H1 (cell line): ENCODE measurements at places on chromosomes 2 and 18.

- DNase-seq: no peak
Observed at GRCh38 chr2:192885569-192886160, 690.9 kb upstream of the TMEFF2 start.

- DNase-seq: no peak
Observed at GRCh38 chr2:211367293-211367692, 810.9 kb downstream of the CPS1 start.

DNA sequence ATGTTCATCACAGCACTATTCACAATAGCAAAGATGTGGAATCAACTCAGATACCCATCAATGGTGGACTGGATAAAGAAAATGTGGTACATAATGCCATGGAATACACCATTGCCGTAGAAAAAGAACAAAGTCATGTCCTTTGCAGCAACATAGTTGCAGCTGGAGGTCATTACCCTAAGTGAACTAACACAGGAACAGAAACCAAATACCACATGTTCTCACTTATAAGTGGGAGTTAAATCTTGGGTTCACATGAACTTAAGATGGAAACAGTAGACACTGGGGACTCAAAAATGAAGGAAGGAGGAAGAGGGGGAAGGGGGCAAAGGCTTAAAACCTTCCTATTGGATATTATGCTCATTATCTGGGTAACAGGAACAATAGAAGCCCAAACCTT, 228.1 kb upstream of the RAB6C start:
- DNase-seq: no peak

DNA sequence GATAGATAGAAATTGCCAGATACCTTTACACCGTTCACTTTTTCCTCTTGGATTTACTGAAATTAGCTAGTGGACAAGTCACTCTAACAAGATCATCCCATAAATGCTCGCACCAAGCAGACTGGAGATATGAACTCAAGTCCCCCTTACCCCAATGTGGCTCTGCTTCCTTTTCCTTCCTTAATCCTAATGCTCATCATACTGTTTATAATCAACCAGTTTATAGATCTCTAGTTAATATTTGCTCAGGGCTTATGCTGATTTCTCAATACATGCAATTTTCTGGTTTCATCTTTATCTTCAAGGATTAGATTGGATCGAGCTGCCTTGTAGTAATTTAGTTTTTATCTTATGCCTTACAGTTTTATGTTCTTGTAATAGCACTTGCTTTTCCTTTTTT, 318.3 kb upstream of the KLHL29 start:
- no peak for DNase-seq

DNA sequence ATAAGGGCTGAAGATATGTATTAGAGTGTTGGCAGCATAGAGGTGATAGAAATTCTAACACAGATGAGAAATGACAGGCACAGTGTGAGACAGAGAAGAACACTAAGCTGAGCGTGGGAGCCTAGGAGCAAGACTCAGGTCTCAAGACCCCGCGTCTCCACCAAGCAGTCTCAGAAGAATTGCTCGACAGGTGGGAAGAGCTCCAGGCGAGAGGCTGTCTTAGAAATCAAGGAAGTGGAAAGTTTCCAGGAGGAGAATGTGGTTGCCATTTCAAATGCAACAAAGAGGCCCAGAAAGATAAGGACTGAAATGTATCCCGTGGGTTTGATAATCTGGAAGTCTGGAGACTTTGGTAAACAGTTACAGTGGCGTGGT, 31.5 kb upstream of the CAB39 start:
- no peak for DNase-seq

GRCh38 chr2:241150660-241151530, 628 bp downstream of the PPP1R7 start:
- no peak for DNase-seq

- no peak for DNase-seq
Observed at GRCh38 chr18:2997846-2998564, 14.9 kb downstream of the LPIN2 start.

DNA sequence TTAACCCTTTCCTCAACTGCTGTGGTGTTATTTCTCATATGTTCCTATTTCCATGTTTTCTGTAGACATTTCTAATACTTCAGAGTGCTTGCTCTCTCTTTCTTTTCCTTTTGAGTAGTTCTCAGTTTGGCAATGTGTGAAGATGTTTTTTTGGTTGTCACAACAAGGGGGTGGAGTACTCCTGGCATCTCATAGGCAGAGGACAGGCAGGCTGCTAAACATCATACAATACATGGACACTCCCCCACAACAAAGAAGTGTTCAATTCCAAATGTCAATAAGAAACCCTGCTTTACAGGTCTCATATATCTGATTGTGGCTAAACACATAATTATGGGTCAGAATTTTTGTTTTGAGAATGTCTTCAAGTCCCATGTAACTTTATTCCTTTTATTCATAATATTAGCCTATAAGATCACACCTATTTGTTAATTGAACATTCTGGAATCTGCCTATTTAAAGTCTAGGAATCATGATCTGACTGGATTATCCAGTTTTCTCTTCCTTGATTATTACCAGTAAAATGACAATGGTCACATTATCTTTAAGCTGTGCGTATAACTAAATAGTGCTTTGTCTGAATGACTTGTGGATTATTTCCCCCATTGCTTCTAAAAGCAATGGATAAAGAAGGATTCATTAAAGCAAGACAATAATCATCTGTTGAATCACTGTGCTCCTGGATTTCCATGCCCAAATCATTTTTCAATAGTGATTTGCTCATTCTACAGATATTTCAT, 46.8 kb upstream of the ITPRID2 start:
- no peak for DNase-seq

- DNase-seq: no peak
Observed at GRCh38 chr2:85319796-85320195, 8.0 kb downstream of the TGOLN2 start.

- DNase-seq: no peak
Observed at GRCh38 chr2:176650104-176650837, 381.0 kb downstream of the MTX2 start.

GRCh38 chr2:53933329-53933728, 37.5 kb downstream of the PSME4 start:
- no peak for DNase-seq

DNA sequence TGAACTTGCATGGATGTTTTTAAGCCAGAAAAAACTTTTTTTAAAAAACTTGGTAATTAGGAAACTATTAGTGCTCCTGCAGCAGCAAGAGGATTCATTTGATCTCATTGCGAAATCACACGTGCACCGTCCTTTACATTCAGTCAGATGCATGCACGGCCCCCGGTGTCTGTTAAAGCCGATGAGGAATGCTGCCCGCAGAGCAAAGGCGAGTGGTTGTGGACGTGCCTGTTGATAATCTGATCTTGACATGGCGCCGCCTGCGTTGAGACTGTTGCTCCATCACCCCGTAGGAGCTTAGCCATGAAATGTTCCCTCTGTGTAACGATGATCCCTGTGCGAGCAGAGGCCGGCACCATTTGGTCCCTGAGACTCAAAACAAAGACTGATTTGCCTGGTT, 300.0 kb downstream of the GBX2 start:
- no peak for DNase-seq

DNA sequence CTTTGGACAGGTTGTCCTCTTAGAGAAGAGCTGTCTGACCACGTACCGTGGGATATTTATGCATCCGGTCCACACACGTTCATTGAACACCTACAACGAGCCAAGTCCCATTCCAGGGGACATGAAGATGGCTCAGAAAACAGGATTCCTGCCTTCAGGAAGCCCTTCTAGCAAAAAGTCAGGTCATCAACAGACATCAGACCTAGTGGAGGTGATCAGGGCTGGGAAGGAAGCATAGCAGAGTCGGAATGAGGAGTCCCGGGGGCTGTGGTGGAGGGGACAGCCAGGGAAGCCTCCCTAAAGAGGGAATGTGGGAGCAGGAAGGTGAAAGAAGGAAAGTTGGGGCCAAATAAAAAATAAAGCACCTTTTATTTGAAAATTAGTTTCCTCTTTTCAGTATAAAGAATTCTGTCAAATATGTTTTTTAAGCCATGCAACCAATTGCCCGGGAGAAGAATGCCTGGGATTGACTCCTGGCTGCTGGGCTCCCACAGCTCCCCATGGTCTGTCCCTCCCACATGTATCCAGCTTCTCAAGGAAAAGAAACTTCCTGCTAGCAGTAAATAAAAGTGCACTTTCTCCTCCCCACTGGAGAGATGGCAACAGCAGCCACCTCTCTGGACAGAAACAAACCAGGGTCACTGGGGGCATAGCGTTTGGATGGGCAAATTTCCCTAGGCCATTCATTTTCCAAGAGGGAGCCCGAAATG, 144.8 kb downstream of the SMAD7 start:
- peak; percentile 26 for DNase-seq

GRCh38 chr18:61132031-61132430, 201.2 kb upstream of the CDH20 start:
- DNase-seq: no peak

DNA sequence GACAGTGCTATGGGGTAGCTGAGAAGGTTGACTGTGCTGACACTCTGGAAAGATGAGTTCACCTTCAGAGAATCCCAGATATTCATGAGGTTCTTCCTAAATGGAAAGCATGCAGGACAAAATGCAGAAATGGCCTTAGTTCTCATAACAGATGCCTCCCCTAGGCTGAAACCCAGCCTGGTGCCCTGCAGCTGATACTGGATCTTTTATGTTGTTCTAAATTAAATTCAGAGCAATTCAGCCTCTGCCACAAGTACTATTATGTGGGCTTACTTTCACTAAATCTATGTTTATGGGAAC, 172.0 kb upstream of the SERPINE2 start:
- DNase-seq: no peak

GRCh38 chr2:54966837-54967236, 83.4 kb downstream of the RTN4 start:
- DNase-seq: no peak

GRCh38 chr2:15890936-15891905, 49.1 kb upstream of the MYCN start:
- DNase-seq: no peak

- DNase-seq: peak; percentile 39
Observed at GRCh38 chr2:234670806-234671205, 173.9 kb upstream of the ARL4C start.

DNA sequence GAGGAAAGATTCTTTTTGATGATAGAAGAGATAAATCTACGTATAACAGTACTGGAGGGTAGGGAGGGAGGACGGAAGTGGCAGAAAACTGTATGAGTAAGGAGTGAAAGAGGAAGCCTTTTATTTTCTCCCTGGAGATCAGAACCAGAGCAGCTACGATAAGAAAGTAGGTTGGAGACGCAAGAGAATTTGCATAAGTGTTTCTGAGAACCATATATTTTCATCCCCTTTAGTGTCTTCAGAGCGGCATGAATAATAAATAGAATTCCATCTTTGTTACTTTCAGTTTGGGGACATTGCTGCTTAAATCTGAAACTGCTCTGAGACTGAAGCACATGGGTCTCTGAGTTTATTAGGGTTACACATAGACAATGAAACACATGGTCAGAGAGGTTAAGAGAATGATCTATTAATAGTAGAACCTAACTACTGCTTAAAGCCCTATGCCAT, 230.2 kb upstream of the TNP1 start:
- DNase-seq: no peak

DNA sequence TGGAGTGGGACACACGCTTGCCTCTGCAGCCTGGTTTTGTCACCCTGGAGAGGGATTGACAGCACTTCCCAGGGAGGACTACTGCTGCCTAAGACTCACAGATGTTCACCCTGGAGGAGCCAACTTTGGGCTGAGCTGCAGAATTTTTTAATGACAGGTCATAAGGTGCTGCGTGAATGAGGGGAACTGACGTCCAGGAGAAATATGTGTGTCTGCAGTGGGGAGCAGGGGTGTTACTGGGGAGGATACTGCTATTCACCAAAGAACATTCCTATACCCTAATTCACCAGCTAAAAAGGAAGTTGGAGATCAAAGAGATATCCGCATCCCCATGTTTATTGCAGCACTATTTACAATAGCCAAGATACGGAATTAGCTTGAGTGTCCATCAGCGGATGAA, 144.4 kb downstream of the MGAT5 start:
- no peak for DNase-seq

GRCh38 chr2:101188683-101189405, 37.7 kb upstream of the TBC1D8 start:
- DNase-seq: peak; percentile 84

- DNase-seq: no peak
Observed at GRCh38 chr18:58541789-58542425, 87.0 kb downstream of the ALPK2 start.
